ENCODE measurements at places on chromosomes 3 and 15.

DNA sequence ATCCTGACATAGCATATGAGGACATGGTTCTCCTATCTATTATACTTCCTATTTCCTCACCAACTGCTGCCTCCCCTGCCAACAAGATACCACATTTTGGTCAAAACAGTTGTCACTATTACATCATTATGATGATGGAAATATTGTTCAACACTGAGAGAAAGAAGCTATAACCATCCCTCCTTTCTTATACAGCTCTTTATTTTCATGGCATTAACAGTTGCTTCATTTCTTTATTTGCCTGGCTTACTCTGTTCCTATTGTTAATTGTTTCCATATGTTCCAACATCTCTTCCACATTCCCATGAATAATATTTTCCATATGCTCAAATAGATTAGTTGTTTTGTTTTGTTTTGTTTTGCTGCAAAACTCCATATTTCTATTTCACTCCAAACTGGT is 40.8 kb upstream of the FILIP1L start:
- no peak for DNase-seq

DNA sequence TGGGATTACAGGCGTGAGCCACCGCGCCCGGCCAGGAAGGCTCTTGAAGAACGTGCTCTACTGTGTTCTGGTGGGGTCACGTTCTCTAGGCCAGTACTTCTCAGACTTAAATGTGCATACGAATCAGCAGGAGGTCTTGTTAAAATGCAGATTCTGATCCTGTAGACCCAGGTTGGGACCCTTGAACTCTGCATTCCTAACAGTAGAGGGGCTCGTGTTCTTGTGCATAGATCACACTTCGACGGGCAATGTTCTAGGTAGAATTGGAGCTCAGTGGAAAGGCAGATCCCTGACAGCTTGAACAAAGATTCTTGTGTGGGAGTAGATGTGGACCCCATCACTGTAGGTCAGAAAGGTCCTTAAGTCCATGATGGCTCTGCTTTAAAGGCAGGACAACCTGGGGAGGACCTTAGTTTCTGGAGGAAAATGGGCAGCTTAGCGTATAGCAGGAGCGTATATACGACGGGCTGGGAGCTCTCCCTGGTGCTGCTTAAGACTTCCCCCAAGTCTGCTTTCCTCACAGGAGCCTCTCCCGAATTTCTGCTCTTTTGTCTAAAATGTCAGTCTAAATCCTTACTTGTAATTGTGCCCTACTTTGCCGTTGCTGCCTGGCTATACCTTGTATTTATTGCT is 16.9 kb upstream of the FAM81A start:
- DNase-seq: no peak

DNA sequence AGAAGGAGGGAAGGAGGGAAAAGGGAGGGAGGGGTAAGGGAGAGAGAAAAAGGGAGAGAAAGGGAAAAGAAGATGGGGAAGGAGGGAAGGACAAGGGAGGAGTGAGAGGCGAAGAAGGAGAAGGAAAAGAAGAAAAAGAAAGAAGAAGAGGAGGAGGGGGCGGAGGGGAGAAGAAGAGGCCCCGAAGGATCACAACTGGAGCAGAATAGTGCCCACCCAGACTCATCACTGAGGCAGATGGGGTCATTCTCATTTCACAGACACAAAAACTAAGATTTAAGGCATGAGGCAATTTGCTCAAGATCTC is 2.7 kb upstream of the ALAS1 start:
- no peak for DNase-seq

DNA sequence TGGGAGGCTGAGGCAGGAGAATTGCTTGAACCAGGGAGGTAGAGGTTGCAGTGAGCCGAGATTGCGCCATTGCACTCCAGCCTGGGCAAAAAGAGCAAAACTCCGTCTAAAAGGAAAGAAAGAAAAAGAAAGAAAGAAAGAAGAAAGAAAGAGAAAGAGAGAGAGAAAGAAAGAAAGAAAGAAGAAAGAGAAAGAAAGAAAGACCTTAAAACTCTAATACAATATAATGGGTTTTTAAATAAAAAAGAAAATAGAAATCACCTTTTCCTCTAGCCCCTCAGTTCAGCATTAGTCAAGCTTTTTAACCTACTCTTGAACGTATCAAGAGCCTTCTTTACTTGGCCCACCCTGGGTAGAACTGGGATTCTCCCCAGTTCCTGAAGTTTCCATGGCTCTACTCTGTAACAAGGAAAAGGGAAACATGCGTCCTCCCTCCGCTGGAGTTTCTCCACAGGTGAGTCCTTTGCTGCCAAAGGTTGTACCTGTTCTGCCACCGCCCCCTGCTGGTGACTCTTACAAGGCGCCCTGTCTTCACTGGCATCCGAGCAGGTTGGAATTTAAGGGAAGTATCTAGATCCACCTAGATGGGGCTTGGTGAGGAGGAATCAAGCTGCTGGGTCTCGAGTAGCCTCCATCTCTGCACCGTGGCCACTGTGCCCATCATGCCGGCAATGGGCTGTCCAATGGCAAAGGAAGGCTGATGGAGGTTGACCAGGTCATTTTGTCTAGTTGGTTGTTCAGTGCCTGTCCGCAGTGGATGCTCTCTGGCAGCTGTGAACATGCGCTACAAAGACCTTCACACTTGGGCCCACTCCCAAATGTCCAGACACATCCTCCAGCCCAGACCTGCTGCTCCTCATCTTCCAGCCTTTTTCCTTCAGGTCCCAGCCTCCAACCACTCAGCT is 20.6 kb upstream of the EPHB3 start:
- DNase-seq: peak; percentile 50

- DNase-seq: no peak
Measured at GRCh38 chr15:33580526-33580925, 269.8 kb downstream of the RYR3 start.

GRCh38 chr3:177314897-177315296 is 117.6 kb upstream of the TBL1XR1 start:
- no peak for DNase-seq

DNA sequence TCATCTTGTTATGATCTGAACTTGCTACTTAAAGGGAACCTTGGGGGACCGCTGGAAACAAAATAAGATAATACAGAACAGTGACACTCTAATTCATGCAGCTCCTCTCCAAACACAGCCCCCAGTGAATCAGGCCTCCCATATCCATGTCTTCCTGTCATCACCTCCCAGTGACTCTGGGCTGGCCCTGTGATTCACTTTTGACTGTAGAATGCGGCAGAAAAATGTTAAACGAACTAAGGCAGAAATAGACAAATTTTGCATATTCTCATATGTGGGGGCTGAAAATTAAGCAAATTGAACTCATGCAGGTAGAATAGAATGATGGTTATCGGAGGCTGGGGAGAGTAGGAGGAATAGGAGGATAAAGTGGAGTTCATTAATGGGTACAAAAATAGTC is 20.2 kb upstream of the GADL1 start:
- no peak for DNase-seq

Data from stimulated activated CD4-positive, alpha-beta T cell treated with anti-CD3 and anti-CD28 coated beads, Interleukin-1b, Interleukin-23, amount 100 ng/mL, for 1 hour (primary cell).